NCI-H446 (cell line): ENCODE measurements at places on chromosomes 5 and 9.
A peak's percentile ranks its signal among the peaks of the same experiment; 100 is the strongest.

DNA sequence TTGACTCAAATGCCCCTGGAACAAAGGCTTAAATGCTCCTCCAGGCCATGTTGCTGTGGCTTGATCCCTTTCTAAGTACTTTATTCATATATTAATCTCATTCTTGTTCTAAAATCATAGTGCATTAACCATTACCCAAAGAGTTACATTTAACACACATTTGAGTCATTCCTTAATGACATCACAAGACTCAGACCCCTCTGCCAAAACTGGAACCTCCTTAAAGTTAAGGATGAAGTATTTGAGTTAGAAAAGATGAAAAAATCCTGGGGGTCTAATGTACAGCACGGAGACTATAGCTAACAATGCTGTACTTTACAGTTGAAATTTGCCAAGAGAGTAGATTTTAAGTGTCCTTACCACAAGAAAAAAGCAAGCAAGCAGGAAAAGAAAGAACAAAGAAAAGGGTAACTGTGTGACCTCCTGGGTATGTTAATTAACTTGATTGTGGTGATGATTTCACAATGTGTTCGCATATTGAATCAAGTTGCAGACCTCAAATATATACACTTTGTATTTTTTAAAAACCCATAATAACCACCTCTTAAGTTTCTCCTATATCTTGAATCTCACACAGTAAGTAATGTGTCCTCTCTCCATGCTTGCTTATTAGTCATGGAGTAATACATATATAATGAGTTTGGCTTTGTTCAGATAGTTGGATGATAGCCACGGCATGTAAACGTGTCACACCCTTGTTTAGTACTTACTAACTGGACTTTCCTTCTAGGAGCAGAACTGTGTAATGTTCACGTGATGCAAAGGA, 376.9 kb downstream of the SEMA5A start:
- no peak for DNase-seq

DNA sequence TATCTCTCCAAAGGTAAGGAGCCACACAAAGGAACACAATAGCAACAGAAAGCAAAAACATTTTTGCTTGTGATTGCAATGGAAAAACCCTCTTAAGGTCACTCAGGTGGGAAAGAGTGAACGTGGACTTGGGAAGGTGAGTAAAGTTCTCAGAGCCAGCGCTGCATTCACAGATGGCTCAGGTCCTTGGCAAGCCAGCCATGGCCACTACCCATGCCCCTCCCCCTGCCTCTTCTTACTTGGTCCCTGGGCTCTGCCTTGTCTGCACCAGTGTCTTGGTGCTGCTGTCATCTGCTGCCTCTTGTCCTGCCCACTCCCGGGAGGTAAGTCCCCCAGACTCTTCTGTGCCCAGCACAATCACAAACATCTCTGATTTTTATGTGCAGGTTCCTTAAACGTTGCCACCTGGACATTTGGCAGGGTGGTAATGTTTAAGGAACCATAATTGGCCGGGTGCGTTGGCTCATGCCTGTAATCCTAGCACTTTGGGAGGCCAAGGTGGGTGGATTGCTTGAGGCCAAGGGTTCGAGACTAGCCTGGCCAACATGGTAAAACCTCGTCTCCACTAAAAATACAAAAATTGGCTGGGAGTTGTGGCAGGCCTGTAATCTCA, 74.6 kb downstream of the FEM1C start:
- peak; percentile 13 for DNase-seq

DNA sequence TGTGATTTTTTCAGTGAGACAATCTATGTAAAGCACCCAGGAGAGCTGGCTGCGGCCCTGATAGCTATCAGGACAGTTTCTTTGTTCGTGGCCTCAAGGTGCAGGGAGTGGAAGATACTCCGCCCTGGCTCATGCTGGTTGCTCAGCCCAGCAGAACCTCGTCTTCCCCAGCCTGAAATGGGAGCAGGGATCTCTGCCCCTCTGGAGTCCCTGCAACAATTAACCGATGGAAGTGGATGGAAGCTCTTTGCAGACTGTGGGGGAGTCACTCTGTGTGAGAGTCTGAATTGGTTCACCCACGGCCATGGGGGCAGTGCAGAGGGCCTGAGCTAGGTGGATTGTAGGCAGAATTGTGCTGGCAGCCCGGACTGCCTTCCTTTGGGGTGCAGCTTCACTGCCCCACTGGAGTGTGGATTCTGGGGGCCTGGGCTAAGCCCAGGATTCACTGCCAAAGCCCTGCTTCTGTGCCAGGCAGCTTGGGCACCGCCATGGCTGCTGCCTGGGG, 2.8 kb downstream of the AIF1L start:
- no peak for DNase-seq

GRCh38 chr5:142796492-142797109, 26.4 kb downstream of the ARHGAP26 start:
- DNase-seq: no peak

GRCh38 chr9:106798016-106798799, 64.8 kb upstream of the ZNF462 start:
- no peak for DNase-seq

DNA sequence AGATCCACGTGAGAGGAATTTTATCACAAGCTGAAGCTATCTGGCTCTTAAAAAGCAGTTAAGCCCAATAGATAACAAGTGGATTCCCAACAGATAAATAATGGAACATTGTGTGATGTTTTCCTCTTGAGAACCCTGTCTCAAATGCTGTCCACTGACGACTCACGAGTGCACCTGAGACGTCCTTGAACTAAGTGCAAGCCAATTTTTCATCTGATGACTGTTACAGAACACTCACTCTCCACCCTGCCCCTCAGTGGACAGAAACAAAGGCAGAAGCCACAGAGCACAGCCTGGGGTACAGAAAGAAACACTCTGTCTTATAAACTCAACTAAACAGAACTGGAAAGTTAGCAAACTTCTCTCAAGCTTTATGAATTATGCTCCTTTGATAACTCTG, 199.5 kb downstream of the KCNN2 start:
- DNase-seq: no peak

DNA sequence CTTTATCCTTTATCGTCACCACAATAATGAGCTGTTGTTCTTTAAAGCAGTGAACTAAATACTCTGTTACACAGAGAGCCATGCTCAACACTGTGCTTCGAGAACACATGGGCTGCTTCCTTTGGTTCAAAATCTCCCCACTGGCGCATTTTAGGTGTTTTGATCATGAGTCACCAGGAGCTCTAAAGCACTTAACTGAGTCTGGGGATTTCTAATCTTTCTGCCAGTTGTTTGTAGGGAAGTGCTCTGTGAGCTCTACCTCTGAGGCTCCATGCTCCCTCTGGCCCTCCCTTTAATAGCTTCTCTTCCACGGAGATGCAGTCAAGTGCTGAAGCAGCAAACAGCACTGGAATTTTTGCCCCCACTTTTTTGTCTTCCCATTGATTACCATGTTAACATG, 17.0 kb downstream of the ERAP2 start:
- DNase-seq: no peak

DNA sequence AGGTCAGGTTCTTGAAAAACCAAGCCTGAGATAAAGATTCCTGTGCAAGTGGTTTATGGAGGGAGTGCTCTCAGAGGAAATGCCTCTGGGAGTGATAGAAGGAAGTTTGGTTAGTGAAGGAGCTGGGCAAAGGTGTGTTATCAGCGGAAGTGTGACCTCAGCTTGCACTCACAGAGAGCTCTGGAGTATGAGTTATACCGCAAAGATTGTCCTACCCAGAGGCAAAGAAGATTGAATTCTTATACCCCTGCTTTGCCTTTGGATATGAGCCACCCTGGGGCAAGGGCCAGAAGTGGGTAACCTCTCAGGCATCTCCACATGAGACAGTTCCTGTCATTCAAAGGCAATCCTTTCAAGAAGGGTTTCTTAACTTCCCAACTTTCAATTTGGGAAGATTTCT, 145.6 kb downstream of the MUSK start:
- no peak for DNase-seq

GRCh38 chr5:1724822-1725602, 74.6 kb downstream of the MRPL36 start:
- DNase-seq: no peak

GRCh38 chr9:33136721-33137670, 30.1 kb downstream of the B4GALT1 start:
- DNase-seq: no peak

DNA sequence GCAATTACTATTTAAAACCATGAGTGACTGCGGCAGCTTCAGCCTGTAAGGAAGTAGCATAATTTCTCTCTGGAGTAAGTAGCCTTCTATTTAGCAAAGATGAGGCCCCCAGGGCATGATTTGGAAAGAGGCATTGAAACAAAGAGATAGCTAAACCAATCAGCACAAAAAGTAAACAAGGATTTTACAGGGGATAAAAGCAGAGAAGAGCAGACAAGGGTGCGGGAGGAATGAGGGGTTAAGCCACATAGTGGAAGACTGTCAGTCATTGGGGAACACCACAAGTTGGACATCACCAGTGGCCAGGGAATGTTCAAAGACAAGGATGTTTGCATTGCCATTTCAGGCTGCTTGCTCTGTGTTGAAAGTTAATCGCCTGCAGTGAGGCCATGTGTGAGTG, 24.0 kb upstream of the C5orf63 start:
- DNase-seq: no peak

GRCh38 chr9:125540497-125540896, 166.5 kb downstream of the MAPKAP1 start:
- no peak for DNase-seq

GRCh38 chr5:132414634-132415378, 45.3 kb downstream of the SLC22A5 start:
- DNase-seq: no peak

- no peak for DNase-seq
Measured at GRCh38 chr5:124963236-124963919, 216.9 kb upstream of the ZNF608 start.

- DNase-seq: no peak
Measured at GRCh38 chr5:72121052-72121779, 13.9 kb downstream of the MAP1B start.

DNA sequence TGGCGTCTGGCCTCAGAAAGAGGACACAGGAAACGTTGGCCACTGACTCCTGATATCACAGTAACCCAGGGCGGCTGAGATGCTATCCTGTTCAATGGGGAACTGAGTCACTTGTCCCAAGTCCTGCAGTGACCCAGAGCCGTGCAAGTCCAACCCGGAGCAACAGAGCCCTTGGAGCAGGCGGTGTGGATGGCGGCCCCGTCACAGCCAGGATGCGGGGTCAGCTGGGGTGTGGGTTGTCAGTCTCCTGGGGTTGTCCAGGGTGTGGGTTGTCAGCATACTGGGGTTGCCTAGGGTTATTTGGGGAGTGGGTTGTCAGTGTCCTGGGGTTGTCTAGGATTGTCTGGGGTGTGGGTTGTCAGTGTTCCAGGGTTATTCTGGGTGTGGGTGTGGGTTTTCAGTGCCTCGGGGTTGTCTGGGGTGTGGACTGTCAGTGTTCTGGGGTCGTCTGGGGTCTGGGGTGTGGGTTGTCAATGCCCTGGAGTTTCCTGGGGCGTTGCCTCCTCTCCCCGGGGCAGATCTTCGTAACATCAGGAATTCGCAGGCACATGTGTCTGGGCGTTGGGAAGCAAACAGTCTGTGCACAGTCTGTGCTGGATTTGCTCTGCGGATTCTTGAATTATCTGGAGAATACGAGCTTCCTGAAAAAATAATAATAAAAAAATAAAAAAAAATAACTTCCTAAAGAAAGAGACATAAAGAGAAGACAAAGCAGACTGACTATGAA, 257.5 kb downstream of the PARP8 start:
- no peak for DNase-seq

GRCh38 chr5:171669571-171669970, 116.0 kb upstream of the SMIM23 start:
- no peak for DNase-seq

DNA sequence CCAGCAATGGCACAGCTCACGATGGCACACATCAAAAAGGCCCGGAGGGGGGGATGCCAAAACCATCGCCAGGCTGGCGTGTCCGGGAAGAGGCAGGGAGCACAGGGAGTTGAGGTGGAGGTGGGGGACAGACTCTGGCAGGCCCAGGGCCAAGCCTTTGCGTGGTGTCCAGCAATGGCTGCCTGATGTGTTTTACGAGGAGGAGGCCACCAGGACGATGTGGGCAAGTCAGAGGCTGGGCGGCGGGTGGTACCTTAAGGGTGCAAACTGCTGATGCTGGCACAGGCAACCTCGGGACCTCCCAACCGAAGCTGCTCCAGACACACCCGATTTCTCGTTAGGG, 4.7 kb downstream of the VAV2 start:
- DNase-seq: no peak

DNA sequence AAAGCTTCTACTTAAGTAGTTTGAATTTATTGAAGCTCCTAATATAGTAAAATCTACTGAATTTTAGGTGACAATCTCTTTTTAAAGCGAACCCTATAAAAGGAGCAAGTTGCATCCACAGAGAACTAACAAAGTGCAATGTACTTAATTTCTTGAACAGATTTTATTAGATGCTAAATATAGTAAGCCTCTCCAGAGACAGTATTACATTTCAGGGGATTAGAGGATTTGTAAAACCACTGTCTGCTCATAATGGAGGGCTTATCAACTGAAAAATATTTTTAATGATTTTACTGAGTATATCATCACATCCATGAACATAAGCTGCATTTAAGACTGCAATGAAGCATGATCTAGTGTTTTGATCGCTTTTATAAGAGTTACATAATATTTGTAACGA, 230.0 kb upstream of the EFNA5 start:
- DNase-seq: no peak

DNA sequence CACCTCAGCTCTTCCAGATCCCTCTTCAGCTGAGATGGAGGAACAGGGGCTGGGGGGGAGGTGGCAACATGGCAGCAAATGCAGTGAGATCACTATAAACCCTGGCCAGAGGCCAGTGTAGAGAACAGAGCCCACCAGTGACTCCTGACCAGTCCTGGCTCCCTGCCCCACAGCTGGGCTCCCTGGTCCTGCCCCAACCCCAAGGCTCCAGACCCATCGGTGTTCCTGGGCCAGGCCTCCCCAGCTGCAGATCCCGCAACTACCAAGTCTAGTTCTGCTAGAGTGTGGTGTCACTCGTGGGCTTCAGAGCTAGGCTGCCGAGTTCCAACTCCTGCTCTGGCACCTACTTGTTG, 16.8 kb downstream of the AKNA start:
- no peak for DNase-seq
